Activated T-helper 9 cell treated with anti-CD3 and anti-CD28 coated beads, Interleukin-2, amount 50 U/mL, for 16 hours (primary cell): ENCODE measurements at places on chromosomes 3 and 15.
A peak's percentile ranks its signal among the peaks of the same experiment; 100 is the strongest.

- no peak for DNase-seq
Observed at GRCh38 chr15:62089616-62090015, 22.8 kb downstream of the C2CD4A start.

GRCh38 chr3:149716984-149717383 is 35.3 kb downstream of the COMMD2 start:
- DNase-seq: no peak

GRCh38 chr3:14869917-14870782 is 51.4 kb downstream of the FGD5 start:
- DNase-seq: no peak

- peak; percentile 65 for DNase-seq
Observed at GRCh38 chr3:187740421-187741399, 4.6 kb downstream of the BCL6 start.

DNA sequence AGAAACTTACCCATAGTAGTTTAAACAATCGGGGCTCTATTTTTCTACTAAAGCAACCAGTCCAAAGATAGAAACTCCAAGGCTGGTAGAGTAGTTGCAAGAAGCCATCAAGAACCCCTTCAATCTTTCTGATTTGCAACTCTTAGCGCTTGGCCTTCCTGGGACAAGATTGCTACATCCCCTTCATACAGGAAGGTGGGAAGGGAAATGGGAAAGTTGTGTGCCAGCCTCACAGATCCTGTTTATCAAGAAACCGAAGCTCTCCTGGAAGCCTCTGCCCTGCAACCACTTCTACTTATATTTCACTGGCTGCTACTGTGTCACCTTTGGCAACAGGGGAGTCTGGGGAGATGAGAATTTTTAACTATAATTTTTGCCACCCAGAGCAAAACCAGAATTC is 46.2 kb downstream of the OSBPL10 start:
- DNase-seq: no peak

DNA sequence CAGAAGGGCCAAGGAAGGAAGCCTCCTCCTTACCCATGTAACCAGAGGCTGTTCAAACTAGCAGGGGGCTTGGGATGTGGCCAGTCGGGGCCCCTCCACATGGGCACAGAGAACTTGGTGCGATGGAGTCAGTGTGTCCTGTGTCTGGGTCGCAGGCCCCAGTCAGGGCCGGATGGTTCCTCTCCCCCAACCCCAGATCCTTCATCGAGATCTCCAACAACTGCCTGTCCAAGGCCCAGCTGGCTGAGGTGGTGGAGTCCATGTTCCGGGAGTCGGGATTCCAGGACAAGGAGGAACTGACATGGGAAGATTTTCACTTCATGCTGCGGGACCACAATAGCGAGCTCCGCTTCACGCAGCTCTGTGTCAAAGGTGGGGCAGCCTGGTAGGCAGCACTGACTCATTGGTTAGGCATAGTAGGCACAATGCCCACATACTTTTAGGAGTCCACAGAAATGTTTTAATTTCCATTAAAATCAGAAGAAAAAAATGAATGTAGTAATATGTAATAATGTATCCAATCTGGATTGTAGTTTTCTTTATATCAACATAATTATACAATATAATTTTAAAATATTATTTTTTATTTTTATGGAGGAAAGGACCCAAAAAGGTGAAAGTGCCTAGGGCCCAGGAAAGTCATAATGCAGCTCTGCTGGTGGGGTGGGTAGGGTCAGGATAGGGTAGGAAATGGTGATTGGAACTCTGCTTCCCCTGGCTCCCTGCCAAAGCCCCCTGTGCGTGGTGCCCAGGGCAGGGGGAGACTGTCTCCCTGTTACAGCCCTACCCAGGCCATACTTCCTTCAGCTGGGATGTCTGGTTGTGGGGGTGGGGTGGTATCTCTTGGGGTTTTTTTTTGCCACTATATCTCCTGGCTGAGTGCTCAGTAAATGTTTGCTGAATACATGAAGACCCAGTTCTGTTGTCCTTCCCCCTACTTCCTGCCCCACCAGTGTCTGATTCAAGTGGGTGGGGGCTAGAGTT is 18.6 kb downstream of the DUOX1 start:
- DNase-seq: no peak
